ENCODE measurements at places on chromosomes 2 and 18.

- DNase-seq, result no peak
Measured at GRCh38 chr18:23743733-23744333, 54.6 kb downstream of the LAMA3 start.

- DNase-seq, result no peak
Measured at GRCh38 chr2:238493411-238493810, 66.7 kb downstream of the ASB1 start.

DNA sequence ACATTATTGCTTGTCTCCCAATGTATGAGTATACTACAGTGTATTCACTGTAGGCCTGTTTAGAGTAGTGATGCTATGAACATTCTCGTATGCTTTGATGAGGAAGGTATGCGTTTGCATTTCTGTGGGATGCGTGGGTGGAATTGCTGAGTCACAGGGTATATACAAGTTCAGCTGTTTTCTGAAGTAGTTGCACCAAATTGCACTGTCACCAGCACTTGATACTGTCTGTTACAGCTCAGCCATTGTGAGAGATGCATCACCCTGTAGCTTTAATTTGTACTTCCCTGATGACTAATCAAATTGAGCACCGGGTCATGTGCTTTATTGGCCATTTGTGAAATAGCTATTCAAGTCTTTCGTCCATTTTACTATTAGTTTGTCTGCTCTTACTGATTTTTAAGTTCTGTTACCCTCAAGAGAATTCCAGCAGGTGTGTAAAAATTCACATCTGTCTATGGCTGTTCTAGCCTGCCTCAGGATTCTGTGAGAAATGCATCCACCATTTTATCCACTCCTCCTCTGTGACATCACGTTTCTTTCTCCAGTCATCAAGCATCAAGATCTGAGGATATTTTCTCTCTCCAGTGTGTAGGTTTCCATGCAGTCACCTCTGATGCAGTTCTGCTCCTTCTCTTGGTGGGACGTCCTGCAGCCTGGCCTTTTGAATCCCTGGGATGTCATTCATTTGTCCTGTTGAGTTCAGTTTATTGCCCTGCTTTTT lies 72.5 kb downstream of the DGKD start:
- DNase-seq, result no peak

DNA sequence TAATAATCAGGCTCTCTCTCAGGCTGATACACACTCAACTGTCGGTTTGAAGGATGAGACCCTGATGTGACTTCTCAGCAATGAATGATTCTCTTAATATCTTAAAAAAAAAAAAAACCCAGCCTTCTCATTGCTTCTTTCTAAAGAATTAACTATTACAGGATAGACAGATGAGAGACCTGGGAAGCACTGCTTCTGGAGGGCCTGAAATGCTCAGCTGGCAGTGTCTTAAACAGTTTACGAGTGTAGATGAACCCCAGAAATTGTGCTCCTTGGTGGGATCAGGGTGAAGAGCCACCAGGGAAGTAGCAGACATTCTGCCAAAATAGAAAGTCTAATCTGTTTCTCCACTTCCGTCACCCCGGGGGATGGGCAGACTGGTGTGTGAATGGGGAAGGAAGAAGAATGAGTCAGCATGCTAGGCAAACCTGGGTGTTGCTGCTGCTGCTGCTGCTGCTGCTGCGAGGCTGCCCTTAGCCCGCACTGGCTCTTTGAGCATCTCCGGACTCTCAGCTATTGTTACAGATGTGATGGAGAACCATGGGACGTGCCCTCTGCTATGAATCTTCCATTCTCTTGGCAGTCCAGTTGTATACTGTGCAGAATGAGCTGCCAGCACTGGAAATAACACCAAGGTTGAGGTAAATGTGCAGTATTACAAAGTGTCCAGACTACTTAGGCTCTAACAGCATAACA lies 158.4 kb downstream of the SETBP1 start:
- DNase-seq, result peak; percentile 46

DNA sequence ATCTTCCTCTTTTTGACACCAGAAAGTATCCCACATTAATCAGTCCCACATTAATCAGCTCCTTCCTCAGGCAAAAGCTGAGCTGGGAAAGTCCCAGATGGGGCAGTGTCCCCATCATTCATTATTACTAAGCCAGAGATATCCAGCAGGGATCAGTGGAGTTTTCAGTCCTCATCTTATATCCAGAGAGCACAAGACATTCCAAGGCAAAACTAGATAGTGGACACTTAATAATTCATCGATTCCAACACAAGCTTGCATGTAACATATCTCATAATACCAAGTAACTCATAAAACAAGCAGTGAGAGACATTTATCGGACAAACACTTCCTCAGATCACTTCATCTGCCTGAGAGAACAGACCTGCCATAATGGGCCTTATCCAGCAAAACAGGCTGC lies 53.1 kb downstream of the MCFD2 start:
- DNase-seq, result no peak
